H7 (cell line): ENCODE measurements at places on chromosomes 12 and 14.

DNA sequence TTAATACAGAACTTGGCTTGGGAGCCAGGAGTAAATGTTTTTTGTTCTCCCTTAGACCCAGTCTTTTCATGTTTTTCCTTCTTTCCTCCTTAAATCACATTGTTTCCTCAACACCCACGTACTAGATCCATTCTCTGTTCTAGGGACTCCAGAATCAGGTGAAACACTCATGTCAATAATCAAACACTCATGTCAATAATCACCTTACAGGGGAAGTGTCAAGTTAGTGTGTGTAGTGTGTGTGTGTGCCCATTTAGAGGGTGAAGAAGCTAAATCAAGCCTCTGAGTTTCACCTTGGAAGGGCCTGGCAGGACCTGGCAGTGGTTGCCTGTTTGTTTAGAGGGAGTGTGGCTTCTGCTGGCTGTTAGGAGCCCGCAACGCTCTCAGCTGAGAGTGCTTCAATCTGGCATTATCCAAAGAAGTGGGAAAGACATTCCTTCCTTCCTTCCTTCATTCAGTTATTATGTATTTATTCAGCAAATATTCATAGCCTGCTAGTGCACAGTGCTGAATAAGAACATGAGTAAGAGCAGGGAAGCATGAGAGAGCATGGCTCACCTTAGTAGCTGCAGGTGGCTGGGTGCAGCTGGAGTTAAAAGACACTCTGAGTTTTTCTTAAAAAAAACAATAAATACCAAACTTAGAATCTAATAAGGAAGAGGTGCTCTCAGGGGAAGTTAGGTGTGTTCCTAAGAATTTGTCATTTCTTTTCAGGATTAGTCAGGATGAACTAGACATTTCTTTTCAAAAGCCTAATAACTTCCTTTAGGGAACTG is 17.6 kb upstream of the EID3 start:
- DNase-seq = no peak

- no peak for DNase-seq
These were observed 118.7 kb downstream of the ETNK1 start for GRCh38 chr12:22743700-22744099.

DNA sequence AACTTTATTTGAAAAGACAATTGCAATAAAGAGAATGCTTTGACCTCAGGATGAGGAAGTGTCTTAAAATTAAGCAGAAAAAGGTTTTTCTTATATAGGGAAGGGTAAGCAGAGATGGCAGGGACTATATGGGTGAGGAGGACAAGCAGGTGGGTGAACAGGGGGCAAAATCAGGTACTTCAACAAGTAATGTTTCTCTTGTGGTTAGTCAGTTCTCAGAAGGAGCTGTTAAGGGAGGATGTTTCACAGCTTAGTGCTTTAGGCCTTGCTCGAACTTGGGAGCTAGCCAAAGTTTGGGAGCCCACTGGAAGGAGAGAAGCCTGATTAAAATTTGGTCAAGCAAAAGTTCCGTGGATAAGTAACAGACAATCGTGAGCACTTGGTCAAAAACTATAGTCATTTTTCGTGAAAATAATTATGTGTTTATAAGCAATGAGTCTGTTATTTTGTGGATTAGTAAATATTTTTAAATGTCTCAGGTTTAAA is 364.2 kb upstream of the TMPO start:
- no peak for DNase-seq

- peak; percentile 85 for DNase-seq
These were observed 100.5 kb downstream of the LRRC74A start for GRCh38 chr14:76926521-76927251.
